Activated CD4-positive, alpha-beta T cell treated with anti-CD3 and anti-CD28 coated beads, Interleukin-2, Interleukin-4, amounts not matched to agents 100 ng/mL and 50 ng/mL, durations not matched to agents 16 hours and 8 hours (primary cell): ENCODE measurements at places on chromosomes 16 and 17.

DNA sequence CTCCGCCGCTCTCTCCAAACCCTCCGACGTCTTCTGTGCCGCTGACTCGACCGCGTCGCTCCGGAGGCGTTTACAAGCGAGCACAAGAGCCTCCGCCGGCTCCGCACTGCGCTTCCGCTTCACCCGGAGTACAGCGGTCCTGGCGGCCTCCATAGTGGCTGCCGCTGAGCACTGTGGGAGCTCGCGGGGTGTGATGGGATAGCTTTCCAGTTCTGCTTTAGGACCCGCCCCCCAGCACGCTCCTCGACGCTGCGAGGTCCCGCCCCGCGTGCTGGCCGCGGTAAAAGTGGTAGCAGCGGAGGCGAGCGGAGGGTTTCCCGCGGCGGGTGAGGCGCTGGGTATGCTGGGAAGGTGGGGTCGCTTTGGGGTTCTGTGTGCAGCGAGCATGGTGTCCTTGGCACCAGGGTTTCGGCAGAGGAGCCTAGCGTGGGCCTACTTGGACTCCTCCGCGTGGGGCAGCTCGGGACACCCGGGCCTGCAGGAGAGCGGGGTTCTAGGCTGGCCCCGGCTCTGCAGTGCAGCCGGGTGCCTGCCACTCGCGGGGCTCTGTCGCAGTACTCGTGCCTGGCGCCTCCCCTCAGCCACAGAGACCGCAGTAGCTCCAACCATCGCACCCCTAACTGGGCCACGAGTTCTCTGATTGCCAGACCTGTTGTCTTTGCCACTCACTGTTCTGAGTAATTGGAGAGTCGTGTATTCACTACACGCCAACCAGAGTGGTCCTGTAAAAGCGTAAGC lies at the start of the genes PRMT7 and SLC7A6OS:
TSS of gene PRMT7 (plus strand) at position 246 of the 738 bp plus-strand sequence. CDS start 4,961 bp downstream, outside the sequence.
TSS of gene SLC7A6OS (minus strand) at position 173 of the 738 bp plus-strand sequence. CDS start at position 153, 20 bp downstream.
- DNase-seq = peak; percentile 94

GRCh38 chr16:51141106-51141505 lies 10.0 kb downstream of the SALL1 start:
- no peak for DNase-seq

DNA sequence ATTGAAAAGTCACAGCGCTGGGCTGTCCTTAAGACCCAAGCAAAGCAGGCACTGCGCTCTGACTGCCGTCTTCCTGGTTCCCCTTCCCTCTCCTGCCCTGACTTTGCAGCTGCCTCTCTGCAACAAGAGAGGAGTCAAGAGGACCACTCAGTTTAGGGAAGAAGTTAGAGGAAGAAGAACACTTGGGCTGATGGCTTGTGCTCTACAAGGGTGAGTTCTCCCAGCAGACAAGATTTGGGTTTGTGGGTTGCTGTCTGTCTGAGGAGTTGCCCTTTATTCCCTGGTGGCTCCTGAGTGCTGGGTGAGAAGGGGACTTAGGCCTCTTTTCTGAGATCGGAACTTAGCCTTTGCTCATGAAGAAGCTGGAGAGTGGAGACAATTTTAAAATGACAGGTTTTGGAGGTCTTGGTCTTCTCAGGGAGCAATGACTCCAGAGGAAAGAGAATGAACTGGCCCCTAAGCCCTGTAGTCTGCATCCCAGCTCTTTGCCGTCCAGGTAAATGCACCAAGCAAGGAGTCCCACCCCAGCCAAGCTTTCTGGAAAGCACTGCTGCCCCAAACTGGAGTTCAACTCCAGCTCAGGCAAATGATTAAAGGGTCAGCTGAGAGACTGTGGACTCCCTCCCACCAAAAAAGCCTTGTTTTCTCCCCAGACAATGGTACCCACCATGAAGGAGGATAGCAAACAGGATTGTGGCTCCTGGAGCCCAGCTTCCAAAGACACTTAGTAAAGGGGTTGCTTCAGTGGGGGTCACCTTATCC lies 2.7 kb upstream of the HOXB9 start:
- DNase-seq = no peak

DNA sequence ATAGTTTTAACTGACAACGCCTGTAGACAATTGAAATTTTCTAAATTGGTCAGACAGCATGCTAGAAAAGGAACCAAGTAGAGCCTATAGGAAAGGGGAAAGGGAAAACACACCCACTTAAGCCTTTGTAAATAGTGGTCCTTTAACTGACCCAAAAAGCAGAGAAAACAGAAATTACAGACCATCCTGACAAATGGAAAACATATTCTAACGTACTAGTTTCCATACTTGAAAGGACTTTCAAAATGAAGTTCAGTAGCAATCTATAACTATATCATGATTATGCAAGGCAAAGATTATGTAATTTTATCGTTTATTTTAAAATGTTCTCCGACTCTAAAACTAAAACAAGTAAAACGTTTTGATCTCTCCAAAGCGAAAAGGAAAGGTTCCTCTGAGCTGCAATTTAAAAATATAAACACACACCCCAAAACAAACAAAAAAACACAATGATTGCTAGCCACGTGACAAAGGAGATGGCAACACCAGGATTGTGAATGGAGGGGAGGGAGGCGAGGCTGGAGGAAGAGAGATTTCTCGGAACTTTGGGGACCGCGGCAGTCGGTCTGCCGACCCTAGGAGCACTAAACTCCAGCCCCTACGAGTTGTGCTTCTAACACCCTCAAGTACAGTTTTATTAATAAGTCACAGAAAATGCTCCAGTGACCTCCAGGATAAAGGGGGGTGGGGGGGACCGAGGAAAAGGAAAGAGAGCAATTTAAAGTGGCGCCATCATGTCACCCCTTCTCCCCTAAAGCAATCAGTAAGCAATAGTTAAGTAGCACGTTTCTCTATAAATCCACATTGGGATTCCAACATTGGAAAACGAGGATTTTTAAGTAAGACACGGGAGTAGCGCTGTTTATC lies 1.7 kb downstream of the KANSL1 start:
- DNase-seq = peak; percentile 53

DNA sequence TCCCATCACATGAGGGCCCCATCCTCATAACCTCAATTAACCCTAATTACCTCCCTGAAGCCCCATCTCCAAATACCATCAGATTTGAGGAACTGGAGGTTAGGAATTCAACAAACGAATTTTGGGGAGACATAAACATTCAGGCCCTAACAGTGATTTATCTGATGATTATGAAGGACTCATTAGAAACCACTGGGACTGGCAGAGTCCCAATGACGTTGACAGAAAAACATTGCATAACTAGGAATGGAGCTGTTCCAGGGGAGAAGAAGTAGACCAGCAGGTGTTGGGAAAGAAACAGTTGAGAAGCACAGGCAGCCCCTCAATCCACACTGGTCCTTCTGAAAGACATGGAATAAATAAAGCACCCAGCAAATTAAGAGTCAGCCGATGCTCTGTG lies 282.0 kb downstream of the MAP2K4 start:
- no peak for DNase-seq

- no peak for DNase-seq
Measured at GRCh38 chr17:65407017-65407416, 154.4 kb downstream of the AXIN2 start.

DNA sequence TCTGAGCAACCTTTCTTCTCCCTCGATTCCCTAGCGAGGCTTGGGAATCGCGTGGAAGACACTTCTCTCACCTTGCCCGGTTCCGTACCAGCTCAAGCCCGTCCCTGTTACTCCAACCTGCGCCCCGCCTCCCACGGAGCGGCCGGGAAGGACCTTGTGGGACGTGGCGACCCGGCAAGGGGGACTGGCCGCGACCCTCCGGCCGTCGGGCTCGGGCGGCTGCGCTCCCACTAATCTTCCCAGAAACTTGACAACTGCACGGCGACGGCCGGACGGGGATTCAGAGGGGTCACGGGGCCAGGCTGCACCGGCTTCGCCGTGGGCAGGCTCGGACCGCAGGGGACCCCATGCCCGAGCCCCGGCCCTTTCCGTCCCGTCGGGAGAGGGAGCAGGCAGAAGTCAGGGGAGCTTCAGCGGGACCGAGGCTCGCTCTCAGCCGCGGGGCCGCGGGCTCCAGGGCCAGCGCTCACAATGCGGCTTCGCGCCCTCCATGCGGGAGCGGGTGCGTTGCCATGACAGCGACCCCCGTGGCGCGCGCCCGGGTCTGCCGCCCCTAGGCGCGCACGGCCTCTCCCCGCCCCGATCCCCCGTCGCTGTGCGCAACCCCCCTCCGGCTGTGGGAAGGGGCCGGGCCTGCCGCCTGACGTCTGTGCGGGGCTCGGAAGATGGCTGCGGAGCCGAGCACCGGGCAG lies at the start of gene SGSM2:
TSS of gene SGSM2 (plus strand) at position 650 of the 692 bp plus-strand sequence. CDS start 188 bp downstream, outside the sequence.
- DNase-seq = peak; percentile 46

DNA sequence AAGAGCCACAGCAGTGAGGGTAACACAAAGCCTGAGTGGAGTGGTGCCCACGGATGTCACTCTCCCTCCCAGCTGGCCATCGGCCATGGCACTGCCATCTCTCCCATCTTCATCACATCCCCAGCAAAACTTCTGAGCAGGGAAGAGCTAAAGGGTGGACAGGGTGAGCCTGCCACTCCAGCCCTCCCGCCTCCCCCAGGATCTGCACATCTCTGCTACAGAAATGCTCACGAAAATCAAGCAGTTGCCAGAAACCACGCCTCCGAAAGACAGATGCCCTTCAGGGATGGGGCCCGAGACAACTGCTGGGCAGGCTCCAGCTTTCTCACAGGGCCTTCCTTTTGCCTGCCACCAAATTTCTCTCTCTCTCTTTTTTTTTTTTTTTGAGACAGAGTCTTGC lies 3.6 kb downstream of the GRIN2C start:
- DNase-seq = no peak

- peak; percentile 97 for DNase-seq
Measured at GRCh38 chr17:6651354-6651918, at the start of the genes C17orf100 and MED31. C17orf100 (plus strand) TSS chr17:6651762; CDS start chr17:6651914, 152 bp downstream. MED31 (minus strand) TSS chr17:6651605; CDS start chr17:6651528, 77 bp downstream.

DNA sequence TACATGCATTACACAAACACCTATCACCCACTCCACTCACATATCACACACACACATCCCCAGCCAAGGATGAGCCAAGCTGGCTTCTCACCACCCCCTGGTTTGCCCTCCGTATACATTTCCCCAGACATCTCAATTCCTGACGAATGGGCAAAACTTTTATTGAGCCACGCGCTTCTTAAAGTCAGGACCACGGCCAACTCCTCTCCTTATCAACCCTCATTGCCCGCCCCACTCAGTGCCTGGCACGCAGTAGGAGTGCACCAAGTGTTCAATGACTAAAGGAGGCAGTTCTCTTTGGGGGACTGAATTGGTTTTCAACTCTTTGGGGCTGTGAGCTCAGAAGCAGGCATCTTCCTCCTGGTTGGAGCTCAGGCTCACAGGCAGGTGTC lies 22.5 kb upstream of the C16orf78 start:
- no peak for DNase-seq

DNA sequence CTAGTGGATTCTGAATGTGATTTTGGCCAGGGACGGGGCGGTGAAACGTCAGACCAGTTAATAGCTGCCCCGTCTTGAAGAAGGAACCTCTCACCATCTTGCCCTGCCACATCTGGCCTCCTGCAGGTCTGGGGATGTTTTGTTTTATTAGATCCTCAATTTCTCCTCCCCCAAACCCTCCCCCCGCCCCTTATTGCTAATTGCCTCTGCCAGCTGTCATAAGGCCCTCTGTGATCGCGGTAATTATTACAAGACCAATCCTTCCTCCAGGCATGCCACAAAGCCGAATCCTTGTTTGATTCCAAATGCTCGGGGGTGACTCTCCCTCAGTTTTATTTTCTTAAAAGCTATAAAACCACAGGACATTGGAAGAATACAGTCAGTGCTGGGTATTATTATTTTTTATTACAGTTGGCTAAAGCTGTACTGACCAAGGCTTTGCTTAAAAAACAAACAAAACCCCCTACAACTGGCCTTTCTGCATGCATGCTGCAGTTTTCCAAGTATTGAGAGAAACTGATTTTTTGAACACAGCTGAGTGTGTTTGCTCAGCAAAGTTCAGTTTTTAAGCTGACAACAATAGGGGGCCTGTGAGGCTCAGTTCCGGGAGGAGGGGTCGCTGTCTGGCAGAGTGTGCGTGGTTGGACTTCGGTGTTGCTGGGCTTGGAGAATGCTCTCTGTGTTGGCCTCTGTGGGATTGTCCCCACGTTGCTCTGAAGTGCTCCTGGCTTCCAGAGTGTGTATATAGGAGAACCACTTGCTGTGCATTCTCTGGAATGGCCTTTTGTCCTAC lies 1.7 kb downstream of the KSR1 start:
- DNase-seq = no peak

DNA sequence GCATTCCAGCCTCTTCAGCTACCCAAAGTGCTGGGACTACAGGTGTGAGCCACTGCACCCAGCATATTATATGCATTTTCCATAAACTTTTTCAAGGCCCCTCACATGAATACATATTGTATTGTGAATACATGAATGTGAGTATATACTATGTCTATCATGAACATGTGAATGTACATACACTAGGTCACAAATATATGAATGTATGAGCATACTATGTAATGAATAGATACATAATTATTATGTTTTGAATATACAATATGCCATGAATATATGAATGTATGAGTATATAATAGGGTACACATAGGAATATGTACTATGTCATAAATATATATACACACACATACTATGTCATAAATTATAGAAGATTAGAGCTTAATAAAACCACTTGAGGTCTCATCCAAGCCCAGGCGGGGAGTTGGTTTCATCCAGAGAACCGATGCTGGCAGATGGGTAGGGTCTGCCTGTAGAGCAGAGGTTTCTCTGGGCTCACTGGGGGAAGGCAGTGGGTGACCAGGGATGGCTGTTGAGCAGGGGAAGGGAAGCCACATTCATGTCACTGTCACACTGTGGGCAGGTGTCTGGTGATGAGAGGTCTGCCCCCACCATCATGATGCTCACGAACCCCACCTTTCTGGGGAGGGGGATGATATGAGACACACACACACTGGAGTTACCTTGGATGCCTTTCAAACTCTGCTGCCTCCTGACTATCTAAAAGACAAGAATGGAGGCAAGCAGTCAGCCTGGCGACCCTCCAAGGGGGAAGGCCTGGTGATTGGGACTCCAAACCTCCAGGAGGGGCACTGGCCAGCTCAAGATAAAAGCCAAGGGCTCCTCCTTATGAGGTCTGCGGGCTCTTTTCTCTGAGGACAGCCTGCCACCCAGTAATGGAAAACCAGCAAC lies 7.3 kb downstream of the C16orf95 start:
- no peak for DNase-seq

- no peak for DNase-seq
Measured at GRCh38 chr17:21425736-21426135, 49.6 kb downstream of the KCNJ12 start.

GRCh38 chr16:60107437-60107836 lies 1373.3 kb upstream of the GOT2 start:
- DNase-seq = no peak

DNA sequence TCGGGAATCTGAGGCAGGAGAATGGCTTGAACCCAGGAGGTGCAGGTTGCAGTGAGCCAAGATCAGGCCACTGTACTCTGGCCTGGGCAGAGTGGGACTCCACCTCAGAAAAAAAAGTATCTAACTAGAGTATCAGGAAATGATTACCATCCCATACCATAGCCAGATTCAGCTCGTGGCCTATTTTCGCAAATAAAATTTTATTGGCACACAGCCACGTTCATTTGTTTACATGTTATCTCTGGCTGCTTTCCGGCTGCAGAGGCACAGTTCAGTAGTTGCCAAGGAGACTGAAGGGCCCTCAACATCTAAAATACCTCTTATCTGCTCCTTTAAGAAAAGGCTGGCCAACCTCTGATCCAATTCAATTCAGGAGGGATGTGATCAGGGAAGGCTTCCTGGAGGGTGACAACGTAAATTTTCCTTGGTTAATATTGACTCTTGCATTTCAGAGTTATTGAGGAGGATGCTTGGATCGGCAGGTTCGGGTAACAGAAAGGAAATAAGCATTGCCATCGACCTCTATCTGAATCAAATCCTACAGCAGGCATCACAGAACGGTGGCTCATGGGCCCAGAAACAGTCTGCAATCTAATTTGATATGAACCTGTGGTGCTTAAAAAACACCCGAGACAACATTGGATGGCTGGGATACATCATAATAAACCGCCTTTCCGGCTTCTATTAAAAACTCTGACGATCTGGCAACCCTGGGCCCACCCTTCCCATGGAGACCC lies 73.8 kb downstream of the XYLT1 start:
- DNase-seq = no peak

- no peak for DNase-seq
Measured at GRCh38 chr16:83227336-83227735, 580.4 kb upstream of the HSBP1 start.
